ENCODE measurements at places on chromosomes 1 and 21.

DNA sequence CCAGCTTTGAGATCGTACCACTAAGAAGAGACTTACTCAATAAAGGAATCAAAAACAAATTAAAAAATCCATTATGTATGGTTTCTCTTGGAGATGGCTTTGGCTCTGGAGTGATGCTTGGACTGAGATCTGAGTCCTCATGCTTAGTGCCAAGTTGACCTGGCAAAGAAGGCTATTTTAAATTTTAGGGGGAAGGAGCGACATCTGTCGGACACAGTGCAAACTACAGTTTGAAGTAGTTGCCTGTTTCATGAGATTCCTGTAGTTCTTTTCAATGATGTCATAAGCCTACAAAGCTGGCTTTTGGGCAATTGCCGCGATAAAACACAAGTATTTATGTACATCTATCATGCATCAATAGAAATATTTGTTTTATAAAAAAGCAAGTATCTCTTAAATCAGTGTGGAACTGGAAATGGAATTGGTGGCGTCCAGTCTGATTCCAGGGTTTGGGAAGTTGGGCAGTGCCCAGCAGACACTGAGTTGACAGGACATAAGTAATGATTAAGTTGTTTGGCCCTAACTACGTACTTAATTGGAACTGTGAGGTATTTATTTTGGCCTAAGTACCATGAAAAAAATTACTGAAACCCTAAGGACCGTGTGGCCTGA is 50.0 kb downstream of the TBCE start:
- DNase-seq = peak; percentile 30

DNA sequence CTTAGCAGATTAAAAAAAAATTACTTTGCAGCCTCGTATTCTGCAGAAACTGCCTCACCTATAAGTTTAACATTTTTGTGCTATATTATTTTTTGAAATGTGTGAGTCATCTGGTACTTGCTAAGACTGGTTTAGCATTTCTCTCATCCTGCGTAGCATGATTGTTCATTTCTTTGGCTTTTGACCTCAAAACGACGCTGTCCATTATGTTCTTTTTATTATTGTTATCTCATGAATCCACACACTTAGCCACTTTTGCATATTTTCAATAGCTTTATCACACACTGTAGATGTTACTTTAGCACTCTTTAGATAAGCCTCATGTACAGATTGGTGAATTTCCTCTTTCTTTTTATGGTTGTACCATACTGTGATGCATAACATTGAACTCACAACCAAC is 1004.9 kb upstream of the NCAM2 start:
- no peak for DNase-seq

DNA sequence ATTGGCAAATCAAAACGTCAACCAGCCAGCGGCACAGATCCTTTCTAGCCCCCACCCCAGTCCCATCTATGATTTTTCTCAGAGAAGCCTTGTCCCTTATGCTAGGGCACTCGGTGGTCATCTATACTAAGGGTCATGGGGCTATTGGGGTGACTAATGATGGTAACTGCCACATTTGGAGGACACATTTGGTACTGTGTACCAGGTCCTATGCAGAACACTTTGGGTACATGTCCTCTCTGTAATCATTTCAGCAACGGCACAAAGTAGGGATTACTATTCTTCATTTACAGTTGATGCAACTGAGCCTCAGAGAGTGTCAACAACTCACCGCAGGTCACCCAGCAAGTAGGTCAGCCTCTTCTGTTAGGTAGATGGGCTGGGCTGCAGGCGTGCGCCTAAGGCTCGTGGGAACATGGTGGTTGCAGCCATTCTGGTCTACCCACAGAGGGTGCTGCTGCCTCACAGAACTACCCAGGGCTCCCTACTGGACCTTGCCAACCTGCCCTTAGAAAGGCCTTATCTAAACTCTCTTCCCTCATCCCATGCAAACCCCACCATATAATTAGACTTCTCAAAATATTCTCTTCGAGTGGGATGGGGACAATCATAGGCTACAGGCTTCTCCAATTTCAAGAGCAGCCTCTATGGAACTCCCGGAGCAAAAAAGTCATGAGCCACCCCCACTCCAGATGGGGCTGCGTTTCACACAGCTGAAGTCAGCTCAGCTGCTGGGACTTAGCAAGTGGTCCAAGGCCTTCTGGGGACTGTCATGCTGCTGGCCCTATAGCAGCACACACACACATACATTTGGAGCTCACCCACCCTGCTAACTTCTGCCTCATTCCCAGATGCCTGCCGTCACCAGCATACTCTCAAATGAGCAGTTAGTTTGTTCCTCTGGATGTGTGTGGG is 5.8 kb upstream of the SDHB start:
- no peak for DNase-seq

GRCh38 chr21:33339918-33340317 is 15.1 kb downstream of the IFNAR1 start:
- no peak for DNase-seq

DNA sequence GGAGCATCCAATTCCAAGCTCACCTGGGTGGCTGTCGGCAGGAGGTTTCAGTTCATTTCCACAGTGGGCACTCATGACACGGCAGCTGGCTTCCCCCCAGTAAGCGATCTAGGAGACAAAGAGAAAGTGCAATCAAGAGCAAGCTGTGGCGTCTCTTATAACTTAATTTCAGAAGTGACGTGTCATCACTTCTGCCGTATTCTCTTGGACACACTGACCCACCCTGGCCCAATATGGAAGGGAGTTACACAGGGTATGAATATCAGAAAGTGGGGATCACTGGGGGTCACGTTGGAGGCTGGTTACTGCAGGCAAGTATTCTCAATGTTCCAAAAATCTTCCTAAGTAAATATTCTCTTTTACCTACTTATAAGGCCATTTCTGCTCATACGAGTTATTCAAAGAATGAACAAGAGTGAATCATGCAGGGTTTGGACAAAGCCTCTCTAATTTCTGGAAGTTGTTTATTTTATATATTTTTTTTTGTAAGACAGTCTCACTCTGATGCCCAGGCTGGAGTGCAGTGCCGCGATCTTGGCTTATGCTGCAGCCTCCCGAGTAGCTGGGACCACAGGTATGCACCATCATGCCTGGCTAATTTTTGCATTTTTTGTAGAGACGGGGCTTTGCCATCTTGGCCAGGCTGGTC is 46.5 kb upstream of the GREM2 start:
- DNase-seq = no peak

DNA sequence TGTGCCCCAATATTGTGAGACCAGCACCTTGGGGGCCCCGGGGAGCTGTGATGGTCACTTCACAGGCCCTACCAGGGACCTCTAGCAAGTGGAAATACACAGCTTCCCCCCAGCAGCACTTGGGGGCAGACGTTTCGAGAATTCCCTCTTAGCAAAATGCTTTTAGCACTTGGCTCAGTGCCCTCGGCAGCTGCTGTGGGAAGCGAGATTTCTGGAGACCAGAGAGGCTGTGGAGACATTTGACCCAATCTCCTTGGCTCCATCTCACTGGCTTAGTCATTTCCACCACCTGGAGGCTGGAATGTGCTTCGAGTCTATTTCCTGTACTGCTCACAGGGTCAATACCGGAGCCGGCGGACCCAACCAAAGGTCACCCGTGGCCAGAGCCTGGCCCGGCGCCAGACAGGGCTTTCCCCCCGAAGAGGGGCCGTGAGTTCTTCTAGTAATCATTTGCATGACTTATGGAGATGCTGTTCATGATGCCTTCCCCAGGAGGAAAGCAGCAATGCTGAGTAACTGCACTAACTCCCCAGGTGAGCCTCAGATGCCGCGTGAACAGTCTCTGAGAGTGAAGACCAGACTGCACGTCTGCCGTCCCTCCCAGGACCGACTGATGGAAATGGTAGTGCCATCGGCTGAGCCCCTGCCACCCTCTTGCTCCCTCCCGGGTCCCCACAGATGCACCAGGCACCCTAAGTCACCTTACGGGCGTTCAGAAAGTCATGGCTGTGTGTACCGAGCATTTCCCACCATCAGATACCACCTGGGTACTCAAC is 4.4 kb upstream of the C2CD2 start:
- no peak for DNase-seq

Data from stimulated activated CD8-positive, alpha-beta memory T cell treated with anti-CD3 and anti-CD28 coated beads, Interleukin-7, amount 100 ng/mL, for 24 hours (primary cell).